Caki2 (cell line): ENCODE measurements at places on chromosomes 7 and 10.

DNA sequence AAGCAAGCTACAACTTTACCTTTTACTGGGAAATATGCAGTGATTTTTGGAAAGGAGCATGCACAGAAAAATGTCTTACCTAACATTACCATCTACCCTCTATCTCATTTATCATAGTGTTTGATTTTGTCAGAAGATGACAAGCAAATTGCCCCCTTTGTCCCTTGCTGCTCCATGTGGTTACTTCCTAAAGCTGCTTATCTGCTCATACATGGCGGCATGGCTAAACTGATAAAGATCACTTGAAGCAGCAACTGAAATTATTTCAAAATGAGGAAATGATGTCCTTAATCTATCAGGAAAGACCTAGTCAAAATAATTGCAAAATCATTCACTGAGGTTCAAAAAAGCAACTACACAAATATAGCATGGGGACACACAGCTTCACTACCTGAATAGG is 1198.5 kb upstream of the SORCS1 start:
- DNase-seq = no peak

GRCh38 chr10:60649485-60650377 is 128.5 kb upstream of the CDK1 start:
- DNase-seq = no peak

- no peak for DNase-seq
Observed at GRCh38 chr10:56624082-56624481, 263.0 kb upstream of the ZWINT start.

GRCh38 chr10:110360857-110361474 is 56.2 kb upstream of the SMNDC1 start:
- DNase-seq = peak; percentile 69

DNA sequence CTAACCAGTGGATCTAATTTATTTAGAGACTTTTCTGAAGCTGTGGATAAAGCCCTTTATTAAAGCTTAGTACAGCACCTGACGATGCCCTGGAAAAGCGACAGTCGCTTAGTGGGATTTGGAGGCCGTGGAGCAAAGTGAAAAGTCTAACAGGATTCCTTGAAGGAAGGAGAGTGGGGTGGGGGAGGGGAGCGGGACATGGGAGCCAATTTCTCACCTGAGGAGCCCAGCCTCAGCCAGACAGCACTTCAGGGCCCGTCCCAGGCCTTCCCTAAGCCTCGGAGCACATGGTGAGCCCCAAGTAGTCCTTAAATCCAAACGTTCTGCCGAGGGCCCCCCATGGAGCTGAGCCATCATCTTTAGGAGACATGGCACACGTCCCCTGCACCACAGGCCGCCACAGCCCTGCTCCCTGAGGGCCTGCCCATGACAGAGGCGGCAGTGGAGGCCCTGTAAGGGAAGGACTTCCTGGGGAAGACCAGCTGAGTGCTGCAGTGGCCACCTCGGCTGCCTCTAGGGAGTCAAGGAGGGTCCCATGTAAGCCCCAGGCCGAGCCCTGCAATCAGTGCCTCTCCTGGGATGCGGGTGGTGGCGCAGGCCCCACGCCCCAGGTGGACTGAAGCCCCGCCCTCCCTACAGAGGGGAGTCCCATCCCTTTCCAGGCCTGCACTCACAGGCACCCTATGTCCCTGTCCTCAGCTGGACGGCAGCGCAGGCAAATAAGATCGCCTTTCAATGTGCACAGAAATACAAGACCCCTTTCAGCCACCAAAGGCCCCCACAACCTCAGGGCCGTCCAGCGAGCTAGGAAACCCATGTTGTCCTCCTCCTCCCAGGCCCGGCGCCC is 187.0 kb downstream of the MAD1L1 start:
- no peak for DNase-seq

- peak; percentile 74 for DNase-seq
Observed at GRCh38 chr7:43454936-43455518, 127.9 kb upstream of the STK17A start.

- no peak for DNase-seq
Observed at GRCh38 chr10:98404571-98405359, 10.2 kb downstream of the PYROXD2 start.

- no peak for DNase-seq
Observed at GRCh38 chr10:64039198-64039597, 518.0 kb downstream of the REEP3 start.

DNA sequence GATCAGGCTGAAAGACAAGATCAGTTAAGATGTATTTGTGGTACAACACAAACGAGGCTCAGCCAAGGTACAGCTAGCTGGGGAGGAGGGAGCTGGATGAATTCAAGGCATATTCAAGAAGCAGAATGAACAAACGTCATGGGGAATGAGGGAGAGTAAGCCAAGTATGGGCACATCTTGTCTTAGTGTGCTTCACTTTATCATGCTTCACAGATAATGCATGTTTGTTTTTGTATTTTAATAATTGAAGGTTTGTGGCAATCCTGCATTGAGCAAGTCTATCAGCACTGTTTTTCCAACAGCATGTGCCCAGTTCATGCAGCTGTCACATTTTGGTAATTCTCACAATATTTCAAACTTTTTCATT is 135.4 kb downstream of the HIBADH start:
- no peak for DNase-seq

DNA sequence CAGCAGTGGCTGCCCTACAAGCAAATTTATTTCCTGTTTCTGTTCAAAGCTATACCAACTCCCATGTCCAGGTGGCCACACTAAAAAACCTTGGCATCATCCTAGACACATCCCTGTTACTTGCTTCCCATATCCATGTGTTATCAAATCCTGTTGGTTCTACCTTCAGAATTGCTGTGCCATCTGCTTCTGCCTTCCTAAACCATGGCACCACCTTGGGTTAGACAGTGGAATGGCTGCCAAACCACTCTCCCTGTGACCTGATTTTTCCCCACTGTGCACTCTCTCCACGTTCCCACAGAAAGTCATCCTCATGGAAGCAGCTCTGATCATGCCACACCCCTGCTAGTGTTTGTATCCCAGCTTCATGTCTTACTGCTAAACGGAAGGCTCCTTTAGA is 697.6 kb upstream of the GALNT17 start:
- no peak for DNase-seq

DNA sequence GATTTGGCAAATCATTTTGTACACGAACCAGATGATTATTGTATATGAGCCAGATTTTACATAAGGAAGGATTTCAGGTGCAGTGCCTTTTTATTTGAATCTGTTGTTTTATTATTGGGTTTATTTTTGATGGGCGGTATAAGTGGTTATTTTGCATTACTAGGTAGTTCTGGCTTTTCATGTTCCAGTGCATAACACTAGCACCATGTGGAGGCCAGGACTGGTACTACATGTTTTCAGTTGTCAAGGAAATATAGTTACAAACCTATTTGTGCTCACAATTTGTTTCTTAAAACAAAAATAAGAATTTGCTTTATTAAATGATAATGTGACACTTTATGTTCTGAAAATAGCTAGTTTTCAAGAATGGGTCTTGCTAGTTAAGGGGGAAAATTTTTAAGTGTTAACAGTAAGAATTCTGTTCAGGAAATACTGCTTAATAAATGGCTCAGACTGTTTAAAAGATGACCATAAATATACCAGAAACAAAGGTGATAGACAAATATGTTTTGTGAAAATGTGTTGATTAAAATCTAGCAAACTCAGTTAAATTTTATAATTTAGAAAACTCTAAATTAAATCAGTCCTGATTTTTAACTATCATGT is 7.1 kb upstream of the SEMA3E start:
- peak; percentile 23 for DNase-seq

DNA sequence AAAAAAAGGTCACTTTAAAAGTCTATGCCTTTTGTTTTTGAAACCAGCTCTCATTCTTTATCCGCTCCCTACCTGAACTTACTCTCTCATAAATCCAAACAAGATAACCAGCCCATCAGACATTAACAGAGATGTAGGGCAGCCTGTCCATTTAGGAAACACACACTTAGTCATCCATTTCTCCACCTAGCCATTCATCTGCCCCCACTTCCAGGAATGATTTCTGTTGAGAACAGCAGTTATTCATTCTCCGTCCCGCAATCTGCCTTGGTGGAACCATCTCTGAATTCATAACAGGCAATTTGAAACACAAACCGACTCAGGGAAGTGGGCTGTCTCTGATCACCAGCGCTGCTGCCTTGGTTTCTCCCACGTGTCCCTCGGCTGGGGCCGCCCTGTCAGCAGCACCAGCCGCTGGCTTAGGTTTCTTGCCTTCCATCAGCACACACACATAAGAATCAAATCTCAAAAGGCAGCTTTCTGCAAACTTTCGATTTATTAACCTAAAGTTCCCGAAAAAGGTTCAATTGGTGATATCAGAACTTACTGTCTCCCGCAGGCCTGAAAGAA is 528.2 kb upstream of the NRP1 start:
- no peak for DNase-seq

DNA sequence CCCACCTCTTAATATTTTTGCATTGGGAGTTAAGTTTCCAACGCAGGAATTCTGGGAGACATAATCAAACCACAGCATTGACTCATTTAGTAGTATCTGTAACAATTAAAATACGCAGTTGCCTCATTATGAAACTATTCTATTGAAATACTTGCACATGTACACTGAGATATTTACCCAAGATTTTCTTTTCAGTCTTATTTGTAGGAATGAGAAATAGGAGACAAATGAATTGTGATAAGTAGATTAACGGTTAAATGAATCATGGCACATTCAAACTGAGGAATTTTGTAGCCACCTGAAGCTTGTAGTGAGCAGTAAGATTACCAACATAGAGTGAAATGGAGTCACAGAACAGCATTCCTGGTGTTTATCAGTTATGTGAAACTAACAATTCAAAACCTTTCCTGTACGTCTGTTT is 18.1 kb downstream of the RP9 start:
- no peak for DNase-seq

DNA sequence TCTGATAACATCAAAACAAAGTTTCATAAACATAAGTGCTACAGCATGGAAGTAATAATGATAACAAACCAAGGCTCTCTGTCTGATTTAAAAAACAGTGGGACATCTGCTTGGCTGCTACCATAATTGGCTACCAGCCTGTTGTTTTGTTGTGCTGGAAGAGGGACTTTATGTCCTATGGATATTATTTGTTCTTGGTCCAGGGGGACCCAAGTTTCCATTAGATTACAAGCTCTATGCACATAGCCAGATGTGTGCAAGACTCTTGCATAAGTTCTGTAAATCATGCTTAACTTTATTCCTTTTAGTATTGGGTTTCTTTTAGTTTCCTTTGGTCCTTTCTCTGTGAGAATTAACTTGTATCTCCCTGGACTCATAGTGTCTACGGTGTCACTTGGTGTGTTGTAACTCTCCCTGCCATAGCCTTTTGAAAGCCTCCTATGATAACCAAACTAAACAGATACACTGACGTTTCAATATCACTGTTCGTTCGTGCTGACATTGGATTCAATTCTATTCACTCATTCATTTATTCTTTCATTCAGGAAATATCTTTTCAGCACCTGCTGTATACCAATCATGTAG is 41.4 kb upstream of the CD36 start:
- DNase-seq = no peak

- DNase-seq = no peak
Observed at GRCh38 chr7:2804227-2804763, 39.8 kb downstream of the GNA12 start.

GRCh38 chr7:55429835-55430499 is 64.8 kb downstream of the LANCL2 start:
- no peak for DNase-seq

- no peak for DNase-seq
Observed at GRCh38 chr10:104104418-104104817, 17.6 kb upstream of the SFR1 start.

- DNase-seq = no peak
Observed at GRCh38 chr7:67311901-67312300, 315.3 kb downstream of the TYW1 start.

DNA sequence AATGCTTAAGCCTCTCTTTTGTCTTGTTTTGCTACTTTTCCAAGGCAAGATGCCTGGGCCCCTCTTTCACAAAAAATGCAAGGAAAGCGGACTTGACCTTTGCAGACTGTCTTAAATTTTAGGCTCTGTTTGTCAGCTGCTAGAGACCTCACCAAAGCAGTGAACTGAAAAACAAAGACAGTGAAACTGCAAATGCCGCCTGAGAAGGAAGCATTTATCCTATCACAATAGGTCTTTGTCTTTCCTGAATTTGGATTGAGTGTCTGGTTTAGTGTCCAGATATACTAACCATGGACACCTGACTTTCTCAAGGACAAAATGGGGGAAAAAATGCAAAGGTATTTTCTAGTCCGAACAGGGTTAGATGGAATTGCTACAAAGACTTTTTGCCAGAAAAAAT is 256.9 kb downstream of the INHBA start:
- no peak for DNase-seq
